ENCODE measurements at places on chromosomes 16 and 17.

- DNase-seq: no peak
Measured at GRCh38 chr17:28746611-28747050, 2.8 kb downstream of the TRAF4 start.

DNA sequence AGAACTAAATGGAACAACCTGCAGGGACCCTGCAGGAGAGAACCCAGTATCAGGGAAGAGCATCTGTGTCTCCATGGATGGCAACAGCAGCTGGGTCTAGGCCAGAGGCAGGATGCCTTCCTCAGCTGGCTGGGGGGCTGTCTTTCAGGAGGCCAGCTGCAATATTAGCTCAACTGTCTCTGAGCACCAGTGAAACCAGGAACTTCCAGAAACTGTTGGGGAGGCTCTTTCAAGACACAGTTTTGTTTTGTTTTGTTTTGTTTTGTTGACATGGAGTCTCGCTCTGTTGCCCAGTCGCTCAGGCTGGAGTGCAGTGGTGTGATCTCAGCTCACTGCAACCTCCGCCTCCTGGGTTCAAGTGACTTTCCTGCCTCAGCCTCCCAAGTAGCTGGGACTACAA is 7.6 kb downstream of the GPR142 start:
- no peak for DNase-seq

- no peak for DNase-seq
Measured at GRCh38 chr17:64459284-64459747, 10.4 kb downstream of the MILR1 start.

DNA sequence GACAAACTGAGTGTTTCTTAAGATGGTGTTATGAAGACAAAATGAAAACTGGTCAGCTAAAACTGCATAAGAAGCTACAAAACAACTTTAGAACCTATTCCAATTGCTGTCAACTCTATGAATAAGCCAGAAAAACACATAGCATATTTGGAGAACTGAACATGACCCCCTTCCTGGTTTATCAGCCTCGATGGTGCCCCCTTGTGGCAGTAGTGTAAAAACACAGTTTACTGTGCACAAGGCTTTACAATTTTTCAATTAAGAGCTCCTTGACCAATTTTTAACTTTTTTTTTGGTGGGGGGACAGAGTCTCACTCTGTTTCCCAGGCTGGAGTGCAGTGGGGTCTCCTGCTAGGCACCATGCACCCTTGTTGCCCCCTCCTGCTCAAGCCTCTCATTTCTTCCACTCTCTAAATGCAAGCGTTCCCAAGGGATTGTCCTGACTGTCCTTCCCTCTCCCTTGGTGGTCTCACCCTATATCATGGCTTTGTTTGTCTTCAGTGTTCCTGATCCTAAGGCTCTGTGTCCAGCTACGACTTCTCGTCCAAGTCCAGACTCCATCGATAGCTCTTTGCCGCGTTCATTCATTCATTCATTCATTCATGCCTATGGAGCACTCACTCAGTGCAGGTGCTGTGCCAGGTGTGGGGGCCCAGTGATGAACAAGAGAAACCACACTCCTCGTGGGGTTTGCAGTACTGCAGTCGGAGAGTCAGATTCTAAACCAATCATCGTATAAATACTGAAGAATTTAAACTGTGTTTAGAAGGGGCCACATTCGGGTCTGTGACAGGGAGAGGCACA is 7.5 kb downstream of the EIF1 start:
- peak; percentile 84 for DNase-seq

GRCh38 chr17:55895112-55895759 is 144.4 kb downstream of the PCTP start:
- DNase-seq: no peak

DNA sequence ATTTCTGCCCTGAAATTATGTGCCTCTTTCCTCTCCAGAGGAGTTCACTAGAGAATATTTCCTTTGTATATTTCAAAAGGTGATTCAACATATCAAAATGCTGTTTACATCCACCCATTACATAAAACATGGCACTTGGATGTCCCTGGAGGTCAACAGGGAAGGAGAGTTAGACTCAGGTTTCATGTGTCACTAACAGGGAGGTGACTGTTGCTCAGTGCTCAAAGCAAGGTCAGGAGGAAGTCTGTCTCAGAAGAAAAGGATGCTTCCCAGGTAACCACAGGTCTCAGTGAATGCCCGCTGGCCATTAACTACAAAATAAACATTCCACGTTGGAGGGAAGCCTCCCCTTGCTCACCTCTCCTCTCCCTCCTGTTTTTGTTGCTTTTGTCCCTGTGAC is 198.6 kb downstream of the AXIN2 start:
- no peak for DNase-seq

DNA sequence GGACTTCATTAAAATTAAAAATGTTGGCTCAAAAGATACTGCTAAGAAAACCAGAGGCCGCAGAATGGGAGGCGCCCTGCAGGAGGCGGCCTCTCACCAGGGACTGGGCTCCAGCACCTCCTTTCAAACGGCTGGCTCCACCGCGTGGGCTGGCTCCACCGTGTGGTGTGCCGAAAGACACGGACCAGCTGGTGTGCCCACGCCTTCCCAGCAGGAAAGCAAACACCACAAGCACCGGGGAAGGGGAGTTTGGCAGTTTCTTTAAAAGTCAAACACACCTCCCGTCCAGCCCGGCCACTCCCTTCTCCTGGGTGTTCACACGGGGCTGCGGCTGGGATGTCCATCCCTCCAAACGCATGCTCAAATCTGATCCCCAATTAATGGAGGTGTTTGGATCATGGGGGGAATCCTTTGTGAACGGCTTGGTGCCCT is 13.9 kb downstream of the HAGH start:
- DNase-seq: peak; percentile 37

Data from CD4-positive, alpha-beta T cell treated with Interleukin-21 for 1 hour (primary cell).